ENCODE measurements at places on chromosomes 2 and 18.

DNA sequence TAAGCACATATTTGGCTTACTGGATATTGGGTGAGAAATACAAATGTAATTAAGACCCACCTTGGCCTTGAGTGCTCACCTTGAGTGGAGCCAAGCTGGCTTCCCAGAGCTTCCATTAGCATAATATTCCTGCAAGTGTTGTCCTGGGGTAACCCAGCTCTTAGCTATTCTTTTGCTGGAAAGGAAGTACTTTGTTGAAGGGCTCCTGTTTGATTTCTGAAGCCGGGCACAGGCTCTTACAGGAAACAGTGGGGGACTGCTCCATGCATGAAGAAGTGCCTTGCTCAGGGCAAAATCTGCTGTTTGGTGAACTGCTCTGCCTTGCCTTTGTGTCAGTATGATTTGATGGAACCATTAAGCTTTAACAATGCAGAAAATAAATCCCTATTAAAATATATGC lies 325.4 kb downstream of the SMAD2 start:
- peak; percentile 26 for DNase-seq

DNA sequence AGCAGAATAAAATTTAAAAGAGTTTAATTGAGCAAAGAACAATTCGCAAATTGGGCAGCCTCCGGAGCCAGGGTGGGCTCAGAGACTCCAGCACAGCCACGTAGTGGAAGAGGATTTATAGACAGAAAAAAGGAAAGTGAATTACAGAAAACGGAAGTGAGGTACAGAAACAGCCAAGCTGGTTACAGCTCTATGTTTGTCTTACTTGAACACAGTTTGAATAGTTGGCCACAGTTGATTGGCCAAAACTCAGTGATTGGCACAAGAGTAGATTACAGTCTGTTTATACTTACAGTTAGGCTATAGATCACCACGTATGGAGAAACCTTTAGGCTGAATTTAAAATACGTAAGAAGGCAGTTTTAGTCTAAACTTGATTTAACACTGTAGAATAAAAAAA lies 78.8 kb upstream of the NEDD4L start:
- DNase-seq, result no peak

GRCh38 chr2:111946294-111947114 lies 48.1 kb downstream of the MERTK start:
- no peak for DNase-seq

DNA sequence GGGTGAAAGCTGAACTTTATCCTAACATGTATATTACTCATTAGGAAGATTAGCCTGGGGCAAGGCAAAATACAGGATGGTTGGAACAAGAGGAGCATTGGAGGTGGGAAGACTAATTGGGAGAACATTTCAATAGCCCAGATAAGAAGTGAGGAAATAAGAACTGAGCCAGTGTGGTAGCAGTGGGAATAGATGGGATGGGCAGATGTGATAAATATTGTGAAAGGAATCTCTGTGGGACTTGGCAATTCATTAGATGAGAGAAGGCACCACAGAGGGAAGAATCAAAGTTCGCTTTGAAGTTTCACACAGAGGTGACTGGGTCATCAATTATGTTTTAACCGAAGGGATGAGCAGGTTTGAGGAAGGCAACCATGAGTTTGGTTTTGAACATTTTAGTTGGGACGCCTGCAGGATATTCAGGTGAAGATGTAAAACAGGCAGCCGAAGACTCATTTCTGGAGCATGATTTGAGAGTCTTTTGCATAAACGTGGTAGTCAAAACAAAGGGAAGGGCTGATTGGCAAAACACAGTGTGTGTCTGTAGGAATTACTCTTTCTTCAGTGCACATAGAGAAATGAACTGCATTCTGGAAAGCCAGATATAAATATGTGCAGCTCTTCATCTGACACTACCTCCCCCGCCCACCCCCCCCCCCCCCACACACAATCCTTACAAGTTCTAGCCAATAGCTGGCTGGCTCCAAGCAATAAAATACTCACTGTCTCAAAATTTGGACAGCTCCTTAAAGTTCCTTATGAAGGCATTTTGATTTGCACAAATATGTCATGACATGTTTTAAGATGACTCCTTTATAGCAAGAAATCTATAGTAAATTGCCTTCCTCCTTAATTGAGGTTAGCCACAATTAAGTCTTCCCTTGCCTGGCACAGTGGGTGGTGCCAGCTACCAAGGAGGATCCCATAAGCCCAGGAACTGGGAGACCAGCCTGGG lies 1.9 kb upstream of the SLC1A4 start:
- DNase-seq, result no peak

GRCh38 chr2:50355891-50356290 lies 676.0 kb downstream of the NRXN1 start:
- DNase-seq, result no peak

All from coronary artery (tissue), 2 donors.